ENCODE measurements at places on chromosomes 4 and X.

DNA sequence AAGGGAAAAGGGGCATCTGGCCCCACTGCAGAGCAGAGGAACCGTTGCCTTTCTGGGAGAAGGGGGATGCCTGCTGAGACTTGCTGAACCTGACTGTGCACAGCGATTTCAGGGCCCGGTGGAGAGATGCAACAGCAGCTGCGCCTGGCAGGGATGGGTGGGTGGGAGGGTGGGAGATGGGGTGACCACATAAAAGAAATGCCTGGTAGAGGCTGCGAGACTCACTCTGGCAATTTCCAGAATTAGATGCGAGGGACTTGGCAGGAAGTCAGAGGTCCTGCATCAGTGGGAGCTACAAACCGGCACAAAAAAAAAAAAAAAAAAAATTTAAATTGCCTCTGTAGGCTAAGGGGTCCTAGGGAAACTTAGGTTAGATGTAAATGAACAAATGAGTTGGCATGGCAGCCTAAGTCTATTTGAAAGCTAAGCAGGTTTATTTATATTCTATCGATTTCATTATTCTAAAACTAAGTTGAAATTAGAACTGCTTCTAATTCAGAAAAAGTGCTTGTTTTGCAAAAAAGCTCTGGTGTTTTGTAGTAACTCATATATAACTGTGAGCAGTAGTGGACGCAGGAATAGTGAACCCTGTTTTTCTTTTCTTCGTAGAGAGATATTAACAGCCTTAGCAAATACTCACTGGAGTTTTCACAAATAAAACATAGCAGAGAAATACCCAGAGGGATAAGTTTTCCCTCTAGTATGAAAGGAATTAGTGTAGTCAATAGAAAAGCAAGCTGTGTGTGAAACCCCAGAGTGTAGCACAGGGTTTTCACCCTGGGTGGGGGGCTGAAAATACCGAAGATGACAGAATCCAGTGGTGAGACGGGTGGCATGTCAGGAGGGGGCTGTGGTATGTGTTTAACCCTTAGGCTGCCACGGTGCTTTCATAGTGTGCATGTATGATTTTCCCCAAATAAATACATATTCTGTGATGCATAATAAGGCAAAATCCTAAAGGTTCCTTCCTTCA, 130.1 kb downstream of the EGF start:
- no peak for DNase-seq

DNA sequence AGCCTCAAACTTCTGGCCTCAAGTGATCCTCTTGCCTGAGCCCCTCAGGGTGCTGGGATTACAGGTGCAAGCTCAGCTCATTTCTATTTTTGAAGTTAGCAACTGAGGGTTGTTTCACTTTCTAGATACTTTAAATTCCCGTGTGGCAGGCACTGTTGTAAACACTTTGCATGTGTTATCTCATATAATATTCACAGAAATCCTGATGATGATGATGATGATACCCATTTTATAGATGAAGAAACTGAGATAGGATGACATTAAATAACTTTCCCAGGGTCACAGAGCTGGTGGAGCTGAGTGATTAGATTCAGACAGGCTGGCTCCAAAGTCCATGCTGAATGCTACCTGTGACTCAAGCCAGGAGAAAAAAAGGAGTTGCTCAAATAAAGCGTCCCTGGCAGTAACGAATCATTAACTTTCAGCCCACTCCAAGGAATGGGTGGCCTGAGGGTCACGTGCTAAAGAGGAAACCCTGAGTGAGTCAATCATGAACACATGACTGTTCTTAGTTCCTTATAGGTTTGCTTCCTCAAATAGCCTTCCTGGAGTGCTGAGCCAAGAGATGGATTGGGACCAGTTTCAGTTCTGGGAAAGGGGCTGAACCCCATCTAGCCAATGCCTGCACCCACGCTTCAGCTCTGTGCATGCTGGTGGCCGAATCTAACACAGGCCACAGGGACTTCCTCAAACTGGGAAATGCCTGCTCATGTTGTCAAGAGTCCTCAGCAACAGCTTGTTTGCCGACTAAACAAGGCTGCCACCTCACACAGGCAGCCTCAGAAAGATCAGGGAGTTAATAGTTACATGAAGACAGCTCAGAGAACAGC, 52.8 kb downstream of the RBM47 start:
- peak; percentile 91 for DNase-seq

DNA sequence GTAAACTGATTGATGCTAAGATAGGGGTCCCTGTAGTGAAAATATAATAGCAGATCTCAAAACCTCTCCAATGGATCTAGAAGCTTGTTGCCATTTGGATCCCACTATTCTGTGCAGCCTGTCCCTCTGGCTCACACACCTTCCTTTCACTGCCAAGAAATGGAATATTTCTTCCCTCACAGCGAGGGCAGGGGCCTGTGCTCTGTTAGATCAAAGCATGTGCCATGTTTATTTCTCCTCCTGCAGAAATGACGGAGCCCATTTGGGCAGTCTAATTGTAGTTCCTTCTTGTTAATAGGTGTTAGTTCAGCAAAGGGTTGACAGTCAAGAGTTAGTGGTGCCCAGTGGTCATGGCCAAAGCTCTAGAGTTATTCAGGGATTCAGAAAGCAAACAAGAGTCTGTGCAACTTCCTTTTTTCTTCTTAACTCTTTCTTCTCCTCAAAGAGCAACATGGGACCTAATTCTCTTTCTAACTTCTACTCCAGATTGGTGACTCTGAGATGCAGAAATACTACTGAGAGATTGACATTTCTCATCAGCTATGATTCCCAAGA, 106.8 kb downstream of the STOX2 start:
- no peak for DNase-seq

DNA sequence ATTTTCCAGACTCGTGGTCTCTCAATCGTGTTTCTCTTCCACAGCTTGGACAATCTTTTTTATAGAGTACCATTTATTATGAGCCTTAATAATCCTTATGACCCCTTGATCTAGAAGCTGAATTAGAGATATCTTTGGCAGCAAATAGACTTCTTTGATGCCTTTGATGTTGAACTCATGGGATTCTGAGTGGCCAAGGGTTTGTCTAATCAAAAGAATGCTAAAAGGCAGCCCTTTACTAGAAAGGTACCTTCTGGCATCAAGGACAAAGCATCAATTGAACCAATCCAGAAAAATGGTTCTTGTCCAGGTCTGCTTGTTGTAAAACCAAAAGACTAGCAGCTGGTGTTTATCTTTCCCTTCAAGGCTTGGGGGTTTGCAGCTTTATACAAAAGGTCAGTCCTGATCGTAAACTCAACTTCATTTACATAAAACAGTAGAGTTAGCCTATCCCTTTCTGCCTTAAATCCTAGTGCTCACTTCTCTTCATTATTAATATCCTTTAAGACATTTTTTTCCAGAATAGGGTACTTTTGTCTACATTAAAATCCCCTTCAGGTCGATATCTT, 411.3 kb downstream of the FAT4 start:
- DNase-seq, result no peak

- peak; percentile 28 for DNase-seq
Measured at GRCh38 chr4:10006231-10006600, 15.1 kb downstream of the SLC2A9 start.

DNA sequence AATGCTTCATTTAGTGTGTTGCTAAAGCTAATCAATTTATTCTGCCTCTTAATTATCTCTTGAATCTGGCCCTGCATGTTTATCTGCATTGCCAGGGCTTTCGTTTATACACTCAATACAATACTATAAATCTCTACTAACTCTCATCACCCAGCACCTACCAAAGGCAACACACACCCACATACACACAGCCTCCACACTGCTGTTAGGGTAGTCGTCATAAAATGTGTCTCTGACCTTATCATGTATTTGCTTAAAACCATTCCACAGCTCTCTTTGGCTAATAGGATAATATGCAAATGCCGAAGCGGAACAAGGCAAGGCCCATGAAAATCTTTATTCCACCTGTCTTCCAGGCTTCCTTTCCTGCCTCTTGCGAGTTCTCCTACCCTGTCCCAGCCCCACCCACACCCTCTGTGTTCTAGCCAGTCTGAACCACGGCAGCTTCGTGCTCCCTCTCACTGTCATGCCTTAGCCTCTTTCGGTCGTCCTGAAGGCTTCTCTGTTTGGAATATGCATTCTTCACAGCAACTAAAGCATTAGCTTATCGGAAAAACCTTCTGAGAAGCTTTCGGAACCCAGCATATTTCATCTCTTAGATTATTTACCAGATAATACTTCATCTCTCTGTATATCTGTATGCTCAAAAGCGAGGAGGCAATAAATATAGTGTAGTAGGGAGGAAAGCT, 333.5 kb downstream of the TENM3 start:
- DNase-seq, result no peak

DNA sequence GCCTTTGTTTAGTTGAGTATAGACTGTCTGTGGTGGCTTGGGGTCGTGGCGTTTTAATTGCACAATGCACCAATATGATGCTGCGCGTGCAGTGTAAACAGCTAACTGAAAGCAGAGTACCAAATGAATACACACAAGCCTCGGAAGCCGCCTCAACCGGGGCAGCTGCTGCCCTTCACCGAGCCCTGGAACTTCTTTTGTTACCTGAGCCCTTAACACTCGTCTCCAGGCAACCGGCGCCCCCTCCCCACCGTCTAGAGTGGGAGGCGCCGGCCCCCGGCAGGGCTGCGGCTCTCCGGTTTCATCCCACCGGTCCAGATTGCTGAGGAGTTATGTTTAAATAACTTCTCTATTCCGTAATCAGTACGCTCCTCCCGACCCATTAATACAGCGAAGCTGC, 173.2 kb upstream of the TBL1X start:
- DNase-seq, result no peak

DNA sequence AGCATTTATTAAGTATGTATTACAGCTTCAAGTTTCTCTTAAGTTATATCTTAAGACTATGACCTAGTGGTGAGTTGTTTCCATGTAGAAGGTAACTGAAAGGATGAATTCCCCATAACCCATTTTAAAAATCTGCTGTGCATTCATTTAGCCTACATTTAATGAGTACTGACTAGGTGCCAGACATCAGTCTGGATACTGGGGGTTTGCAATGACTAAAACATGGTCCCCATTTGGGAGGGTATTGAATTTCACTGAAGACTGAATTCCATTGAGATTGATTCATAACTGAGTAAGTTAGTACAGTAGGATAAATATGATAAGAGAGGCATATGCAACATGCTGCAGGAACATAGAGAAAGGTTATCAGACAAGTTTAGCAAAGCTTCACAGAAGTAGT, 241.5 kb downstream of the FRAS1 start:
- DNase-seq, result no peak

GRCh38 chr4:134308910-134309309, 107.3 kb upstream of the PABPC4L start:
- DNase-seq, result no peak

DNA sequence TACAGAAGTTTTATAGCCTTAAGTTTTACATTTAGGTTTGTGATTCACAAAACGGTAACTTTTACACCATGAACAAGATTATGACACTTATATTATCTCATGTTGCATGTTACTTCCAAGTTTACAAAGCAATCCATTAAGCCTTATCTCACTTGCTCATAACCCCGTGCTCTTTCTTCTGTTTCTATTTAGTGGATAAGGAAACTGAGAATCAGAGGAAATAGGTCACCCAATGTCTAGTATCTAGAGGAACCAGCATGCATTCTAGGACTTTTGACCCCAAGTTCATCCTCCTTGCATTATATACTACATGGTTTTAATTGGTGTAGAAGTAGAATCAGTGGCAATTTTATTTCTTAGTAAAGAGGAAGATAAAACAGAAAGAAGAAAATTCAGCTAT, 67.0 kb upstream of the ANXA3 start:
- no peak for DNase-seq

GRCh38 chr4:66439508-66439907, 769.2 kb upstream of the EPHA5 start:
- DNase-seq, result no peak

DNA sequence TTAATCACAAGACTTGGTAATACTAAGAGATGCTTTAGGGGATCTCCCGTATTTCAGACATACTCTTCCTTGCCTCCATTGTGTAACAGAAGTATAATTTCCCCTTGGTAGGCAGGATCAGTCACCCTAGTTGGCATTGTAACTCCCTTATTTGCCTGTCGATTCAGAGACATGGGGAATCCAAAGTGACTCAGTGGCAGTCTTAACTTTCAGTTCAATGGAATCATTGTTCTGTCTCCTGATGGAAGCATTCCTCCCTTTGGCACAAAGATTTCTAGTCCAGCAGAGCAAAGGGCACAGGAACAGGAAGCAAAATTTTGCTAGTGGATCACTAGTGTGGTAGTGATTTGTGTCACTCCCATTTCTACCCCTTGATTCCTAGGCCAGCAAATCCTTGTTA, 80.4 kb downstream of the DCUN1D4 start:
- no peak for DNase-seq

- DNase-seq, result no peak
Measured at GRCh38 chr4:121129606-121130325, 34.4 kb downstream of the TNIP3 start.

DNA sequence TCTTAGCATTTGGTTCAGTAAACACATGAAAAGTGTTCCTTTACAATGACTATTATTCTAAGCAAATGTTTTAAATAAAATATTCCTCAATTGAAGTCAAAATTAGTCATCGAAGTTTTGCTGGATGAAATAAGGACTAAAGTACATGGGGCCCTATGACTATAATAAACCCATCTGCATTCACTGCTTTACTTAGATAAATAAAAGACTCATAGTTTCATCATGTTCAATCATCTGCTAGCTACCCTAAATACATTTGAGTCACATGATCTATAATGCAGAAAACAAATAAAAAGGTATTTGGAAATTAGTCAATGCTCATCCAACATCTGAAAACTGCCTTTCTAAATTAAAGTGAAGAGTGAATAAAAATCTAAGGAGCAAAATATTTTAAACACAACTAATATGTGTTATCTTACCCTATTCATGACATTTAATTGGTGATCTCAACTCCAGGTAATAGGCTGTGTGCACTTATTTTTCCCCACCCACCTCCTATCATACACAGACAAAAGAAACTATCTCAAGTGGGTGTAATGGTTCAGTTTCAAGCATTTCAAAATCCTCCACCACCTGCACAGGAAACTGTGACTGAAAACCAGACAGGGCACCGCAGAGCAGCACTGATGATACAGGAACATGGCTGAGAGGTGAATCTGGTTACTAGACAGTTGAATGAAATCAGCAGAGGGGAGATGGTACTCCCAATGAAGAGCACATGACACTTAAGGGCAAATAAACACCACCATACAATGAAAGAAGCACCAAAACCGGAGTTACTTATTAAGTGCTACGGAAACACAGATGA, 78.6 kb downstream of the CAMK2D start:
- no peak for DNase-seq

GRCh38 chrX:31436424-31436823, 364.6 kb upstream of the FTHL17 start:
- no peak for DNase-seq

Measured in right lobe of liver (tissue), 6 donors.